NCI-H2081 treated with DMSO at 0.1 percent for 48 hours (cell line): ENCODE measurements at places on chromosomes 6 and 20.

GRCh38 chr20:44174996-44175765 lies 11.8 kb downstream of the JPH2 start:
- no peak for DNase-seq

GRCh38 chr20:48282591-48283228 lies 497.4 kb upstream of the SULF2 start:
- DNase-seq = no peak

GRCh38 chr20:10322073-10323012 lies 103.7 kb downstream of the SNAP25 start:
- DNase-seq = no peak

DNA sequence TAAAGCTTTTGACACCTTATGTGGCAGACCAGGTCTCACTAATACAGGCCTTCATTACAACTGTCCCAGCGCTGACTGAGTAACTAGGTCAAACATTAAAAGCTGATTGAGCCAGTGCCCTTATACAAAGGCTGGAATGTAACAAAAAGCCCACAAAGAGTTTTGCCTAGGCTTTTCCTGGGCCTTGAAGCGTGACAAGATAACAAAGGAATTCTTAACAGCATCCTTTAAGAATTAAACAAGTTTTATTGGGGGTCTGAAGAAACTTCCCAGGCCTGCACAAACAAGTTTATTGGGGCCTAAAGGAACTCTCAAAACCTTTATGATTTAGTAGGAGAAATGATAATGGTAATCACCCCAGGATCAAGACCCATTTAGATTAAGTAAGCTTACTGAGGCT lies 267.6 kb upstream of the FAM83B start:
- no peak for DNase-seq

- DNase-seq = no peak
Observed at GRCh38 chr6:96299525-96299924, 222.1 kb upstream of the UFL1 start.

DNA sequence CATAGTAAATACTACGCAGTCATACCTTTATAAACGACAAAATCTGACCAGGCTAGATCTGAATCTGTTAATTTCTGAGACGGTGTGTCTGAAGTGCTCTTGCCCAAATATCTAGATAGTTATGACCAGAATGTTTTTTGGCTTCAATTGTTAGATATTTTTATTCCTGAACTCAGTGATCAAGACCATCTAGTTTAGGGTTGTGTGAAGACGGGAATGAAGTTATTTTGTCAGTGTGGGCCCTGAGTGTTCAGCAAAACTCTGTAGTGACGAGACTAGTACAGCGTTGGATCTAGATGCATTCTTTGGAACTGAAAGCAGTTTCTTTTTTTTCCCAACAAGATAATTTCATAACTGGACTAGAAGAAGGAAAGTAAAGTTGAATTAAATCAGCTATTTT lies 3.1 kb downstream of the STXBP5 start:
- DNase-seq = no peak

DNA sequence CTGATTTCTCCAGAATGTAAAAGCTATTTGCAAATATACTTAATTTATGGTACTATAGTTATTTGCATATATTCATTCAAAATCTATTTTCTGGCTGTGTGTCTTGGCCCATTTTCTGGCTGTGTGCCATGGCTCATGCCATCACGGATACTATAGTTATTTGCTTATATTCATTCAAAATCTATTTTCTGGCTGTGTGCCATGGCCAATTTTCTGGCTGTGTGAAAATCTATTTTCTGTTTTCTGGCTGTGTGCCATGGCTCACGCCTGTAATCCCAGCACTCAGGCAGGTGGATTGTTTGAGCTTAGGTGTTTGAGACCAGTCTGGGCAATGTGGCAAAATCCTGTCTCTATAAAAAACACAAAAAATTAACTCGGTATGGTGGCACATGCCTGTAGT lies 28.9 kb upstream of the RIPK1 start:
- peak; percentile 35 for DNase-seq

DNA sequence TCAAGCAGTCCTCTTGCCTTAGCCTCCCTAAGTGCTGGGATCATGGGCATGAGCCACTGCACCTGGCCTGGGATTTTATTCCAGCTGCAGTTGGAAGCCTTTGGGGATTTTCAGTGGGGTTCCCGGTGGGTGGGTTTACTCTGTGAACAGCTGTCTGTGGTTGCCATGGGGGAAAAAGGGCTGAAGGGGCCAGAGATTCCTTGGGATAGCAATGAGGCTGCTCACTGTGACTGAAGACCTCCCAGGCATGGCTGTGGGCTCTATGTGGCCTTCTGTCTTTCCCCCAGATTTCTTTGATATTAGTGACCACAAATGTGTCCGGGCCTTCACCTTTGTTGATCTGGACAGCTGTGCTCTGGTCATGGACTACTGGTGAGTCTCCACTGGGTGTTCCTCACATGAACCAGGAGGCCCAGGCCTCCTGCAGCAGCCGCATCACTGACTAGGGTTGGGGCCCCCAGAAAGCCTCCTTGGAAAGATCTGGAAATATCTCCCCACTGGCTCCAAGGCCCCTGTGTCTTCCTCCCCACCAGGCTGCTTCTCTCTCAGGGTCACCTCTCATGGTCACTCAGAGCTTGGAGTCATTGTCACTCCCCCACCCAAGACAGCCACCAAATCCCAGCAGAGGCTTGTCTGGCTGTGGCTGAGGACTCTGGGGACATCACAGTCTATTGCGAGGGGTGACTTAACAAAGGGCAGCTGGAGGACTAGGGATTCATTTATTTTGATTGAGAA lies 33.4 kb downstream of the EFCAB8 start:
- DNase-seq = no peak

DNA sequence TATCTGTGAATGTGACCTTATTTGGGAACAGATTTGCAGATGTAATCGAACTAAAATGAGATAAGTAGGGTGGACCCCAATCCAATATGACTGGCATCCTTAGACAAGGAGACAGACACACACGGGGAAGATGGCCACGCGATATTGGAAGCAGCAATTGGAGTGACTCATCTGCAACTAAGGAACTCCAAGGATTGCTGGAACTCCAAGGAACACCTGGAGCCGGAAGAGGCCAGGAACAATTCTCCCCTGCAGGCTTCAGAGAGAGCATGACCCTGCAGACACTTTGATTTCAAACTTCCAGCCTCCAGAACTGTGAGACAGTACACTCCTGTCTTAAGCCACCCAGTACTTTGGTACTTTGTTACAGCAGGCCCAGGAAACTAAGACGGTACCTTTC lies 19.5 kb upstream of the CNKSR3 start:
- no peak for DNase-seq

- DNase-seq = no peak
Observed at GRCh38 chr20:14332866-14333265, 4.5 kb downstream of the FLRT3 start.

- no peak for DNase-seq
Observed at GRCh38 chr6:54102238-54102637, 9.0 kb upstream of the MLIP start.

DNA sequence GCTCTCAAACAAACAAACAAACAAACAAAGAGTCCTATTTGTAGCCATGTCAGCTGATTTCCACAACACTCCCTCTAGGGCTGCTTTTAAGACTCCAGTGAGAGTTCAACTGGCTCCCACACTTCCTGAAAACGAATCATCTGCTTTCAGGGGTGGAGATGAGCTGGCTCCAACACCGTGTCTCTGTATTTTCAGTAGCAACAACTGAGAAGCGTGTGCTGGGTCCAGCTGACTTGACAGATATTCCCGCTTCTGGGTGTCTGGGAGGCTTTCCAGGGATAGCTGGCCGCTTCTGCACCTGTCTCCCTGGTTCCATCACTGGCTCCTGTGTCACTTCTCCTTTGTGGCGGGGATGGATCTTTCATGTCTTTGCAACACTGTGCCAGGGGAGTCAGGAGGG lies 272.5 kb upstream of the SOX4 start:
- no peak for DNase-seq

GRCh38 chr6:134951494-134952263 lies 1.8 kb upstream of the ALDH8A1 start:
- no peak for DNase-seq

GRCh38 chr6:5361396-5361795 lies 100.1 kb downstream of the FARS2 start:
- no peak for DNase-seq

- no peak for DNase-seq
Observed at GRCh38 chr20:56929606-56930005, 300.5 kb downstream of the TFAP2C start.

DNA sequence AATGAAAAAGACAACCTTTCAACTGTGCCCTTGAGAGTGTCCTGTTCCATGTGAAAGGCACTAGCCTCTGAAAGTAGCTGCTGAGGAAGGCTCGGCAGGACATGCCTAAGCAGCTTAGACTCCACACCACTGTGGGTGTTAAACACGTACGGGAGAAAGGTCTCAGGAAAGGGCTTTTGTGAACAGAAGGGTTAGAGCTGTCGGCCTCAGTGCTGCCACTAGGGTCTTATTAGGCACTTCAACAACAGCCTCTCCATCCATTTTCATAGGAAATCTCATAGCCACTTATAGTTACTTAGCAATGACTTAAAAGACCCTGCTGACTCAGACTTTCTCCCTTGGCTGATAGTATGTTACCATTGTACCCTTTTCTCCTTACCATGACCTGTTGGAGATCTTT lies 662.8 kb downstream of the TBC1D32 start:
- no peak for DNase-seq

DNA sequence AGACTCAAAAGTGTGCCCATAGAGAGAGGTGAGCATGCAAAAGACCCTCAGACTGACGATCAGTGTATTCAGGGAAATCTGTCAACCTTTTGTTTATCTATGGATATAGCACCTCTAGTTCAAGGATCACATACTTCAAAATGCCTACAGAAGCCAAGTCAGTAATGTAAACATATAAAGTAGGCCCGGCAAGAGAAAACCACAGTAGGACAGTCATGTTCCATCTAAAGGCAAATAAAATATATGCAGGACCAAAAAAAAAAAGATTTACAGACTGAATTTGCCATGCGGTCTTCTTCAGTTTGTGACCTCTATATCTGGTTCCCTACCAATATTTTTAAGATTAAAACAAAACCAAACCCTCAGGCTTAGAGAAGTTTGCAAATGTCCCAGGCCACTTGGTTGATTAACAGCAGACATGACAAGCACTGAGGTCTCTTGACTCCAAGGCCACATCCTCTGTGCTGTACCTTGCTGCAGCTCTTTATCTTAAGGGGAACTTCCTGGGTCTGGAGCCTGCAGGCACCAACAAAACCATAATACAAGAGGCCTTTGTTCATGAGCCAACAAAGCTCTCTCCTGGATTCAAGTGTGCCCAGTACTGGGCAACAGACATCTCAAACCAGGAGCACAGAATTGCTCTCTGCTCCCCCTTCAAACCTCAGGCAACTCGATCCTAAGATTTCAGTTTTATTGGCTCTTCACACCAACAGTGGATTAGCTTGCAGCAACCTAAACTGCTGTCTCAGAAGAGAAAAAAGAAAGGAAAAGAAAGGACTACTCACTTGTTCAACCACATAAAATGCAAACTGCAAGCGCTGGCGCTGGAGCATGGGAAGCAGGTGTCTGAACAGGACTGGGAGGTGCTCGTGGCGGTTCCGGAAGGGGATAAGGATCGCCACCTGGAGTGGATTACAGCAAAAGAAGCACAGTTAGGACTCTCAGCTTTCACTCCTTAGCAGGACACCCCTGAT lies 71.7 kb downstream of the B4GALT5 start:
- no peak for DNase-seq

- no peak for DNase-seq
Observed at GRCh38 chr20:10022625-10023024, 12.2 kb upstream of the ANKEF1 start.

DNA sequence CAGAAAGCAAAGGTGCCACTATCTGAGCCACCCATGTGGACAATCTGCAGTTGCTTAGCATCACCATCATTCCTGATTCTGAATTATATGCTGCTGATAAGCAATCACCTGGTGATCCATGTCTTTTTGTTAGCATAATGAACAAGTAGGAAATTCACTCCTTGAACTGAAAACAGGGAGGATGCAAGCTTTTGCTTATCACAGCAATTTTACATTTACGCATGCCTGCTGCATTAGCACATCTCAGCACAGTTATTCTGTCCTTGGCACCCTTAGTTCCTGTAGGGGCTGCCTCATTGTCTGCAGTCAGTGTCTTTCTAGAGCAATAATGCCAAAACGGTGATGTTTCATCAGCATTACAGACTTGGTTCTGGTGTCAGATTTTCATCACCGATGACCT lies 162.6 kb downstream of the KIF16B start:
- no peak for DNase-seq

DNA sequence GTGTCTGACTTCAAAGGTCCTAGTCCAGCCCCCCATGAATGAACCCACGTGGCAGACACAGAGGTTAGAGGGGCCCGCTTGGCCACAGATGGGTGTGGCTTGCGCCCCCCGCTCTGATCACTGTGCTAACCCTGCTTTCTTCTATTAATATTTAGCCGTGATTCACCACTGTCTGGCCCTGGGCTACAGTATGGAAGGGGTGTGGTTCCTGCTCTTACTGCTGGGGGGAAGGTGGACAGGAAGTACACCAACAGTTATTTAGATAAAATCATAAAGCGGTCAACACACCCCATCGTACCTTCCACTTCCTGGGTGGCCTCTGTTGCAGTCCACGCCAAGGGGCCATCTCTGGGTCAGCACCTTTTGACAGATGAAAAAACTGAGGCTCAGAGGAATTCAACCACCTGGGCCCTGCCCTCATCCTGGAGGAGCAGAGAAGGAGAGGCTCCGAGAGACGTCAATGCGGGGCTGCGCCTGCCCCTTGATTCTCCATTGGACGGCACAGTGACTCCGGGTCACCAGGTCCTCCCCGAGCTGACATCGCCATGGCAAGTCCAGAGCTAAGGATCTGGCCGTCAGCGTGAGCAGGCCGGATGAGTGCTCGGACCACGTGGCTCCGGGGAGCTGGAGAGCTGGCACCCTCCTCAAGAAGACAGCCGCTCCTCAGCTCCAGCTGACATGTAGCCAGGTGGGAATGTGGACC lies 206.3 kb downstream of the PREX1 start:
- DNase-seq = no peak

- no peak for DNase-seq
Observed at GRCh38 chr6:120493505-120493904, 840.8 kb downstream of the TBC1D32 start.

- no peak for DNase-seq
Observed at GRCh38 chr6:108653949-108654348, 93.2 kb downstream of the FOXO3 start.

GRCh38 chr6:141988954-141989705 lies 143.6 kb upstream of the GJE1 start:
- DNase-seq = peak; percentile 6

DNA sequence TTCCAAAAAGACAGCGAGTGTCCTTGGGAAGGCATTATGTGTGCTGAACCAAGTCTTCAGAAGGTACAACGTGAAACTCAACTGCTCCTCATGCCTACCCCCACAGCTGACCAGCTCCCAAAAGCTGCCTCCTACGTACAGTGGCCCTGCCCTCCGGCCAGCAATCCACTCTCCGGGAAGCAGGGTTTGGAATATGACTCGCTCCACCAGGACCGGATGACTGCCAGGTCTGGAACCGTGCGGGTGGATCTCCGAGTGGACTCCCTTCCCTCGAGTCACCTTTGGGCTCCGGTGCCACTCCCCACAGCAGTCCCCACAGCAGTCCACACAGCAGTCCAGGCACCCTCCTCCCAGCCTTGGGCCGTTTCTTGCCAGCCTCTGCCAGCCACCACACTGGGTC lies 4.3 kb downstream of the ZBTB46 start:
- DNase-seq = no peak
